ENCODE measurements at places on chromosomes 12 and 14.

DNA sequence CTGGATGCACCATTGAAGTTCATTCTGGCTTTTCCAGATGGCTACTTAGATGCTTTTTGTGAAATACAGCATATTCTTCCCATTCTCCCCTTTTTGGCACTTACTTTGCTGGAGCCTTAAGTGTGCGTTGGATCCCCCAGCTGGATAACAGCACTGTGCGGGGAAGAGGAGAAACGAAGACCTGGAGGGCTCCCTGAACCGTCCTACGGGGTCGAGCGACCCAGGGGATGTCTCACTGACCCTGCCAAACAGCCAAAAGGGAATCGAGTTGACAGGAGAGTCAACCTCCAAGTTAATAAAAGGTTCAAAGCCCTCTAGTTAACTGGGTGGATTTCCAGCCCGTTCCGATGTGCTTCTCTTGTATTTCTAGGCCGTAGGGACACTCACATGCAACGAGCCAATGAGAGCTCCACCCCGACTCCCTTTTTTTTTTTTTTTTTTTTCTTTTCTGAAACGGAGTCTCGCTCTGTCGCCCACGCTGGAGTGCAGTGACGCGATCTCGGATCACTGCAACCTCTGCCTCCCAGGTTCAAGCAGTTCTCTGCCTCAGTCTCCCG, 1.0 kb upstream of the CAMKK2 start:
- no peak for DNase-seq

DNA sequence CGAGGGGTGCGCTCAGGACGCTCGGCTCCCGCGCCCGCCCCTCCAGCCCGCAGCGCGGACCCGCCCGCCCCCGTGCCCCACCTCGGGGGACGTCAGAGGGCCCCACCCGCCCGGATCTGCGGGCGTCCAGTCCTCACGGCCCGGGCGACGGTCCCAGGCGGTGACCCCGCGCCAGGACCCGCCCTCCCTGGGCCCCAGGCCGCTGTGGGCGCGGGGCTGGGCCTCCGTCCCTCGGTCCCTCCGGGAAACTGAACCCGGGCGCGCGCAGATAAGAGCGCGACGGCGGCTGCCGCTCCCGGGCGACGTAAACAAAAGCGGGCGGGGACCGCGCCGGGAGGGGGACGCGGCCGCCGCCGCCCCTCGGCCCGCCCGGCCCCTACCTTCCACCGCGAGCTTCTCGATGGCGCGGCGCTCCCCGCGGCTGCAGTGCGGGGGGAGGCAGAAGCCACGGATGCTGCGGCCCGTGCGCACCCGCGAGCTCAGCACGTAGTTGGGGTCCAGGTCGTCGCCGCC, 1.1 kb downstream of the CKB start:
- DNase-seq, result no peak

- DNase-seq, result no peak
Measured at GRCh38 chr12:103178366-103179080, 221.0 kb downstream of the ASCL1 start.

- no peak for DNase-seq
Measured at GRCh38 chr14:97028382-97028781, 231.2 kb downstream of the VRK1 start.

- no peak for DNase-seq
Measured at GRCh38 chr12:14238221-14238792, 127.2 kb upstream of the ATF7IP start.

GRCh38 chr14:50758305-50758704, 72.7 kb downstream of the NIN start:
- no peak for DNase-seq

- no peak for DNase-seq
Measured at GRCh38 chr12:130330685-130331084, 7.0 kb upstream of the PIWIL1 start.

- no peak for DNase-seq
Measured at GRCh38 chr12:13116259-13116658, 12.8 kb upstream of the GSG1 start.

GRCh38 chr12:124321556-124322270, 26.8 kb downstream of the RFLNA start:
- DNase-seq, result no peak

DNA sequence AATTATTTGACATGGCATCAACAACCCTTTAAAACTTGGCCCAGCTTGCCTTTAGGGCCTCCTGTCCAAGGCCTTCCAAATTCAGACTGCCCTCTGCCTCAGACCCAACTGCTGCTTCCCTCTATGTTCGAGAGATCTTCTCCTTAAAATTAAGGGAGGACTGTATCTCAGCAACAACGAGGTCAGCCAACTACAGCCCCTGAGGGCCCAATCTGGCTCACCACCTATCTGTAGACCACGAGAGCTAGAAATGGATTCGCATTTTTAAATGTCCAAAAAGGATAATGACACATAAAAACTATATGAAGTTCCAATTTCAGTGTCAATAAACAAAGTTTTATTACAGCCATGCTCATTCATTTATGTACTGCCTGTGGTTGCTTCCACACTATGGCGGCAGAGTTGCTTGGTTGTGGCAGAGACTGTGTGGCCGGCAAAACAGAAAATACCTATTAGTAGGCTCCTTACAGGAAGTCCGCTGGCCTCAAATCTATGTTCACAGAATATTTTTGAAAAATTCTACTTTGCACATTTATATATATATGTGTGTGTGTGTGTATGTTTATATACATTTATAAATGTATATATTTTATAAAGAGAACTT, 1026.9 kb downstream of the BCL11B start:
- no peak for DNase-seq

- DNase-seq, result no peak
Measured at GRCh38 chr12:91662021-91662420, 479.4 kb upstream of the DCN start.

DNA sequence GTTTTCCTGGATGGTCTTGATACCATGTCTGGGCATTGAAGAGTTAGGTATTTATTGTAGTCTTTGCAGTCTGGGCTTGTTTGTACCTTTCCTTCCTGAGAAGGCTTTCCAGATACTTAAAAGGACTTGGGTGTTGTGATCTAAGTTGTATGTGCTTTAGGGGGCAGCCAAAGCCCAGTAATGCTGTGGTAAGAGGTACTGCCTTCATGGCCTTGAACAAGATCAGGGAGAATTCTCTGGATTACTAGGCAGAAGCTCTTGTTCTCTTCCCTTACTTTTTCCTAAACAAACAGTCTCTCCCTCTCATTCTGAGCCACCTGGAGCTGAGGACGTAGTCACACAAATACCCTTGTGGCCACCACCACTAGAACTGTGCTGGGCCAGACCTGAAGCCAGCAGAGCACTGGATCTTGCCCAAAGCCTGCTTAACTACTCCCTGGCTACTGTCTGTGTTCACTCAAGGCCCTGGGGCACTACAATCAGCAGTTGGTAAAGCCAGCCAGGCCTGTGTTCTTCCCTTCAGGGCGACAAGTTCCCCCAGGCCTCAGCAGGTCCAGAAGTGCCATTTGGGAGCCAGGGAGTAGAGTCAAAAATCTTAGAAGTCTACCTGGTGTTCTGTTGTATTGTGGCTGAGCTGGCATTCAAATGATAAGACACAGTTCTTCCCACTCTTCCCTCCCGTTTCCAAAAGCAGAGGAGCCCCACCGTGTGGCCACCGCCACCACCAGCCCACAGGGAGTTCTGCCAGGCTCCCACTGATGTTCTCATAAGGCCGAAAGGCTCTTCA, 11.4 kb downstream of the PRORP start:
- no peak for DNase-seq

DNA sequence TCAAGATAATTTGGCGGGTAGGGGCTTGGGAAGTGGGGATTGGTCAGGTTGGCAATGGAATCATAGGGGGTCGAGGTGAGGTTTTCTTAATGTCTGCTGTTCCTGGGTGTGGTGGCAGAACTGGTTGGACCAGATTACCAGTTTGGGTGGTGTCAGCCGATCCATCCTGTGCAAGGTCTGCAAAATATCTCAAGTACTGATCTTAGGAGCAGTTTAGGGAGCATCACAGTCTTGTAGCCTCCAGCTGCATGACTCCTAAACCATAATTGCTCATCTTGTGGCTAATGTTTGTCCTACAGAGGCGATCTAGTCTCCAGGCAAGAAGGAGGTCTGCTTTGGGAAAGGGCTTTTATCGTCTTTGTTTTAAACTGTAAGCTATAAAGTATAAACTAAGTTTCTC, 868.4 kb downstream of the DIO2 start:
- DNase-seq, result no peak

- no peak for DNase-seq
Measured at GRCh38 chr12:122117979-122118378, 39.4 kb downstream of the MLXIP start.
